ENCODE measurements at places on chromosomes 5 and 9. TPM values are rescaled to one million over a fixed set of nuclear protein-coding genes. Genes with fewer than 3 reads are reported as not detected.

- DNase-seq = no peak
Observed at GRCh38 chr5:163079618-163080017, 357.8 kb upstream of the CCNG1 start.

DNA sequence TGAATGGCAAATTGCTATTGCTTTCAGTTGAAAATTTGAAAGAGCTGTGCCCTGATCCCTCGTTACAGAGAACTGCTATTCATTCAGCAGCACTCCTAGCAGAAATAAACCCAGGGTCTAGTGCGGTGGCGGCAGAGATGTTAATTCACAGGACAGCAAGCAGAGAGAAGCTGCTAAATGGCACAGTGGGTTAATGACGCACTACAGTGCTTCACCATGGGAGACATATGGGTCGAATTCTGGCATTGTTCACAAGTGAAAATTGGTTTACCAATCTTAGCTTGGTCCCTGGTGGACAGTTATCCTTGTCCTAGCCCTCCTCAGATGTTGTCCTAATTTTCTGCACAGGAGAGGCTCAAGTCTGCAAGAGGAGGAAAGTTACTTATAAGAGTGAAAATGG, 807.4 kb downstream of the TLE1 start:
- DNase-seq = no peak

GRCh38 chr5:91160714-91161285, 222.3 kb downstream of the ARRDC3 start:
- no peak for DNase-seq

- DNase-seq = no peak
Observed at GRCh38 chr9:34929506-34930102, 28.5 kb upstream of the PHF24 start.

- no peak for DNase-seq
Observed at GRCh38 chr5:67355120-67355713, 158.6 kb upstream of the CD180 start.

GRCh38 chr5:167358868-167359492, 932.5 kb upstream of the WWC1 start:
- DNase-seq = no peak

DNA sequence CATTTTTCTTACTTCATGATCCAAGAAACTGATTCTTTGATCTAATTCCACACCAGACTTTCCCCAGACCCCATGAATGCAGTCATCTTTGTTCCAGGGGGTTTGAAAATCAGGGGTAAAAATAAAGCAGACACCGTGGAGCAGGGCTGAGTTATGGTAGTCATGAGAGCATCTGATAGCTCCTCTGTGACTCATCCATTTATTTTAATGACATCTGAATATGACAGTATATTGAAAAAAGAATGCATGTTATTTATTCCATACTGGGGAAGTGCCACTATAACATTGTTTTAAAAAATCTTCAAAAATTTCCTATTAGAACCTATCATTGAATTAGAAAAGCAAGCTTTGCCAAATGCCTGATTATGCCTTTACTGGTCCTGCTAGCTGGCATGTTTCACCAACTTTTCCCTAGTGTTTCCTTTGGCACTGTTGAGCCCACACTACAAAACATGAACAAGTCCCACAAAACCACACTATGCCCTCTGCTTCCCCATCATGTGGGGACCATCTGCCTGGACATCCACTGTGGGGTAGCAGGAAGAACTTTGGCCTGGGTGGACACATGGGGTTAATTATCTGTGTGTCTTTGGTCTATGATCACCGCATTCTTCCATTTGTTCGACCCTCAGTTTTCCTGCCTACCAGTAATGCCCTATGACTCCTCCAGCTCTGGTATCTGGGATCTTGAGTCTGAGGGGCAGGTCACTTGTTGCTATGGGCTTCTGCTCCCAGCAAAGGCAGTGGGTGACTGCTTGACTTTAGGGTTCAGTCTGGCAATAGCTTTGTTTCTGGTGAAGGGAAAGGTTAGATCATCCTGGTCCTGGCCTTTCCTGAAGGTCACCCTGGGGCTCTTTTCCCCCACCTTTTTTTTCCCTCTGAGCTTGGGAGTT, 82.7 kb upstream of the PANK3 start:
- DNase-seq = no peak

DNA sequence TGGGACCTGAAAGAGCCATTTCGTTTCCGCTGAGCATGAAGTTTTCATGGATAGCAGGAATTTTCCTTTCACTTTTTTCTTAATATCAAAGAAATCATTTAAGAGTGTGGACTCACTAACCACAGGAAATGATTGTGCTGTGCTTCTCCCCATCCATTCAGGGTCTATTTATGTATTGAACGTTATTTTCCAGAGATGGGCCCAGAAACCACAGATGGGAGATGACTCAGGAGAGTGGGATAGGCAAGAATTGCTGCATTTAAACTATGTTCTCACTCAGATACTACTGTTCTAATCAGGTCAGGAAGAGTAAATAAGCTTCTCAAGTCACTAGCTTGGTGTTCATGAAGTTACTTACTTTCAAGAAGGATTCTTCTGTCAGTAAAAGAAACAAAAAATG, 763.8 kb downstream of the DTWD2 start:
- DNase-seq = no peak

- no peak for DNase-seq
Observed at GRCh38 chr5:144405991-144406390, 235.3 kb downstream of the KCTD16 start.

- no peak for DNase-seq
Observed at GRCh38 chr5:77718934-77719610, 57.1 kb downstream of the TBCA start.

DNA sequence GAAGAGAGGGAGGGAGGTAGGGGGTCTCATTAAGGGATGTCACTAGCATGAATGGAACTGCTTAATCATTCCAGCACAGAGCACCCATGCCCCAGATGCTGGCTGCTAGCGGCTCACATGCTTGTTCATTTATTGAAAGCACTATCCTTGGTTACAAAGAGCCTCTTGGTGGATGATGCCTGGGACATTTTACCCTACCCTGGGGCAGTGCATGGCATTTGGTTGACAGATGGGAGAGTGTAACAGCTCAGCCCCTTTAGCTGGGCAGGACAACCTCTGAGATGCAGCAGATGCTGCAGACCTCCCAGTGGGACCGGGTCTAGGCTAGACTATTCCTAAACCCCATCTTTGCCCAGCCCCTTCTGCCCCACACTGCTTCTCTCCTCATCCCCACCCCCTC, 46.9 kb upstream of the TCERG1 start:
- DNase-seq = no peak

DNA sequence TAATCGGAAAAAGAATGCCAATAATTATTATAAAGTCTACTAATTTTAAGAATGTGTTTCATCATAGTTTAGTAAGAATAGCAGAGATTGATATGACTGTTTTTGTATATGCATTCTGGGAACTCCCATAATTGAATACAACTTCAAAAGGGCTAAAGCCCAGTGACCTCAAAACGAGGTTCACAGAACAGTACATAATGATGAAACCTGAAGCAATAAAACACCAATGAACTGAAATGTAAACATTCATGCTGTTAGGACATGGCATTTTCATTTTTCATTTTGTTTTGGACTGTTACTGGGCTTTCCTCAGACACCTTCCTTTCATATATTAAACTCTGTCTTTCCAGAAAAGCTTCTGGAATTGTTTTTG, 684 bp upstream of the JMY start:
- no peak for DNase-seq

GRCh38 chr5:163585206-163585605, 79.8 kb downstream of the MAT2B start:
- DNase-seq = no peak

GRCh38 chr9:137913771-137914767, 36.5 kb downstream of the CACNA1B start:
- no peak for DNase-seq

GRCh38 chr5:164234321-164234720, 728.9 kb downstream of the MAT2B start:
- DNase-seq = no peak

DNA sequence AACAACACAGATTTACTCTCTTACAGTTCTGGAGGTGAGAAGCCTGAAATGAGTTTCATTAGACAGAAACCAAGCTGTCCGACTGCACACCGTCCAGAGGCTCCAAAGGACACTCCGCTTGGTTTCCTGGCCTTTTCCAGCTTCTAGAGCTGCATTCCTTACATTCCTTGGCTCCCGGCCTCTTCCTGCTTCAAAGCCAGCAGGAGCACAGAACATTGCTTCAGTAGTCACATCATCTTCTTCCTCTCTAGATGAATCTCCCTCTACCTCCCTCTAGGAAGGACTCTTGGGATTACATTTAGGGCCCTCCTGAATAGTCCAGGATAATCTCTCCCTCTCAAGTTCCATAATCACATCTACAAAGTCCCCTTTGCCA, 213.3 kb downstream of the CDK5RAP2 start:
- DNase-seq = no peak

- no peak for DNase-seq
Observed at GRCh38 chr5:53643445-53643844, 83.0 kb downstream of the NDUFS4 start.

DNA sequence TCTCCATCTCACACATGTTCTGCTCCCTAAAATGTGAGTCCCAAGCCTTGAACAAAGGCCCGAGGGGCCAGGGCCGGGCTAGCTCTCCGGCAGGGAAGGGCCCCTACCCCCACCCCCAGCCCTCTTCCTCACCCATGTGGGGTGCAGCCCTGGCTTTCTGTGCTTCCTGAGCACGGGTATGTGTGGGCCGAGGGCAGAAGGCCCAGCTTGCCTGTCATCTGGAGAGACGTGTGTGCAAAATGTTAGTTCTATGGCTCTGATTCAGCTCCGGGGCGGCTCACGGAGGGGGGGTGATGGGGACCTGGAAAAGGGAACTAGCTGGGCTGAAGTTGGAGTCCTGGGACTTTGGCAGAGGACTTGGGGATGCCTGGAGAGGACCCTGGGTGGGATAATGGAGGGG, 90.3 kb upstream of the ARAP3 start:
- DNase-seq = no peak

- DNase-seq = no peak
Observed at GRCh38 chr5:173832386-173832785, 55.8 kb upstream of the CPEB4 start.

DNA sequence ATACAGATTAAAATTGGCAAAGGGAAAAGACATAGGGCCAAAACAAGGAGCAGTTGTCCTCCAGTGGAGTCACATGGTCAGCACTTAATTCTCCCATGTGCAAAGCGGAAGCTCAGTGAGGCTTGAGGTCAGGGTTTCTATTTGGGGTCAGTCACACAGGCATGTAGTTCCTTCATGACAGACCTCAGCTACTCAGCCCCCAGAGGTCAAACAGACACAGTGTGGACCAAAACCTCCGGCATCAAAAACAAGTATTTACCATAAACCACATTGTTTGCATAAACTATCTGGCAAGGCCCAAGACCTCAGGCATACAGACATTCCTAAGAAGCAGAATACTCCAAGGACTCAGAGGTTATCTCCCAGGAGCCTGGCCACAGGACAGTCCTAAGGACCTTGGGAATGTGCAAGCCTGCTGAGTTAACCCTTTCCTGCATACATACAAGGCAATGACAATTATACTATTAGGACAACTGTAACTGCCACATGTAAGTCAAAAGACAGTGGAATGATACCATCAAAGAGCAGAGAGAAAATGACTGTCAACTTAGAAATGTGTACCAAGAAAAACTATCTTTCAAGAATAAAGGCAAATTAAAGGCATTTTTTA, 28.7 kb upstream of the FNIP1 start:
- no peak for DNase-seq

DNA sequence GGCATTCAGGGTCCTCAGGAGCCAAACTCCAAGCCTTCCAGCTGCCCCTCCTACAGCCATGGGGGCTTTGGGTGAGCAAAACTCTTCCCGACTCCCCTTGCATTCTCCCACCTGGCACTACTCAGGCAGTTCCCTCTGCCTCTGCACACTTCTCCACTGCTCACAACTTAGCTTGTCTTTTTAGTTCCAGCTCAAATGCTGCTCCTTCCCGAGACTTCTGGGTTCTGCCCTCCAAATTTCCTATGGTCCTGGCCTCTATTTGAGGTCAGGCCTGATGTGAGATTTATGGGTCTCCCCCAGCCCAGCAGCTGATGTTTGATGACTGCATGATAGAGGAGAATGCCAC, 5.7 kb upstream of the SLC25A48 start:
- no peak for DNase-seq

GRCh38 chr5:169101966-169102365, 199.0 kb downstream of the SLIT3 start:
- DNase-seq = no peak

DNA sequence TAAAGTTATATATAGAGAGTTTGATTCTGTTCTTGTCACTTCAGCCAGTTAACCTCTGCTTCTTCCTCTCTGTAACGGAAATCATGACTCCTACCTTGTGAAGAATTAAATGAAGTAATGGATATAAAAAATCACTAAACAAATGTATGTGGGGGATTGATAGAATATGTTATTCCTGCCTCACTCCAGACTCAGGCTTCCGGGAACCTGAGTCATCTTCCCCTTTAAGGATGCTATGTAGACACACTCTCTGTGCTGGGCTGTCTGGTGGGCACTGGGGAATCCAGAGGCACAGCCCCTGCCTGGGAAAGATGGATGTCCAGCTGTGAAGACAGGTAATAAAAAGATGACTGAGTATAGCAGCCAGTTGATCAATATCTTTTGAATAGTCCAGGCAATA, 77.4 kb downstream of the ZNF618 start:
- DNase-seq = no peak

DNA sequence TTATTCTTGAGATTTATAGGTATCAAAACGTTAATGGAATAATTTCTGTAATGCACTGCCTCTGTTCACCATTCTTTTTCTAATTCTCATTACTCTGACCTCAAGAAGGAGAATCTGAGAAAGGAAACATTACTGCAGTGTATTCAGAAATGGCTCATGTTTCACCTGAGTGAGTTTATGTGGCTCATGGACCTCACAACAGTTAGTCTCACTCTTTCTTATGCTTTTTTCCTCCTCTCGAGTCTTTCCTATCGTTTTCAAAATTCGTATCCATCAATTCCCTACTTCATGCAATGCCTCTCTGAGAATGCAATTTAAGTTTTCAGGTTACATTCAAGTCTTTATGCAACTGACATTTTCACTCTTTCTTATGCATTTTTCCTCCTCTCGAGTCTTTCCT, 9.6 kb downstream of the CDH10 start:
- no peak for DNase-seq

DNA sequence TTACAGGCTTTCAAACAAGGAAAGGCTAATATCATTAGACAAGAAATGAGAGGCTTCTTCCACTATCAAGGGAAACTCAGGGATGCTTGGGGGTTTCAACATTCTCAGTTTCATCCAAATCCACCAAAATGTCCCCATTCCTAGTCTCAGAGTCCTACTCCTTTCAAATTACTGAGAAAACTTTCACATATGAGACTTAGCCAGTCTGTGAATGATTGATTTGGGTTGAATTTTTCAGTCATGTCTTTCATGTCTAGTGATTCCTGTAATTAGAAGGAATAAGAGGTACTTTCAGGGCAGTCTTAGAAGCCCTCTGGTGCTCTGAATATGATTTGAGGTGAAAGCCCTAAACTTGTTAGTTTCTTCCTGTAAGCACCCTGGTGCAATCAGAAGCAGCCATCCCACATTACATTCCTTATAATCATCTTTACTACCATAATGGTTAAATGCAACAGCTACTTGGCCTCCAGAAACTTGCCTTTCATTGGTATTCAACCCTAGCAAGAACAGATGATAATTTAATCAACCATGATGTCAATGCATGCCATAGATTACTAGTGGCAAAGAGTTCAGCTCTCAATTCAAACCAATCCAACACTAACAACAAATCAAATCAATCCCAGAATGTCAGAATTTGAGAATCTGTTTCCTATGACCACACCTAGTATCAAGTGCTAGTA, 50.7 kb upstream of the RIC1 start:
- DNase-seq = no peak

Gene CCDC171
- 0.91 TPM for total RNA-seq

Gene PHF24
- 1.1 TPM for total RNA-seq

Gene ZDHHC11B
- total RNA-seq = 6.2 TPM

Gene CCDC69
- total RNA-seq = 145 TPM

Gene PDE6A
- total RNA-seq = not detected

Gene RANBP3L
- total RNA-seq = not detected

All from spleen (tissue), 13 donors.